Neural progenitor cell (in vitro differentiated cells): ENCODE measurements at places on chromosomes 6 and 20. TPM values are rescaled to one million over a fixed set of nuclear protein-coding genes. Genes with fewer than 3 reads are reported as not detected.

MUC21 gene
- total RNA-seq = not detected in 2 replicates

DNA sequence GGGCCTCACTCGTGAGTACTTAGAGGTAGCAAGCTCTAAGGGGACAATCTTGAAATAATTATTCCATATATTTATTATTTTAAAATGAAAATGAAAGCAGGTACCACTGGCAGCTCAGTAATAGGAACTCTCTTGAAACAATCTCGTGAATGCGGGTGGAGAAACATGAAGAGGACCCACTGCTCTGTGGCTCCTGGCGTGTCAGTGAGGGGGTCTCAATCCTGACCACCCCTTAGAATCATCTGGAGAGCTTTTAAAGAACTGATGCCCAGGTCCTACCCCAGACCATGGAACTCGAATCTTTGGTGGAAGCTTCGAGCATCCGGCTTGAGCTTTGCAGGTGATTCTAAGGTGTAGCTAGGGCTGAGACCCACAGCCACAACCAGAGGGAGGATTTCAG is 23.9 kb upstream of the PXDC1 start:
- no peak for DNase-seq

DNA sequence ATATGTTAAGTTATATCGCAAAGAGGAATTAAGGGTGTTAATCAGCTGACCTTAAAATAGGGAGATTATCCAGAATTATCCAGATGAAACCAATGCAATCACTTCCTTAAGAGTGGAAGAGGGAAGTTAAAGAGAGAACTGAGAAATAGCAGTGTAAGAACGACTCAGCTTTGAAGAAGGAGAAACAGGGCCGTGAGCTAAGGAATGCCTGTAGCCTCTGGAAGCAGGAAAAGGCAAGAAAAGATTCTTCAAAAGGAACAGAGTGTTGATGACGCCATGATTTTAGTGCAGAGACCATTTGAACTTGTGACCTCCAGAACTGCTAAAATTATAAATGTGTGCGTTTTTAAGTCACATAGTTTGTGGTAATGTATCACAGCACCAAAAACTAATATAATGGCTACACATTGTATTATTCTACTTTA is 32.7 kb downstream of the ILRUN start:
- no peak for DNase-seq

DNA sequence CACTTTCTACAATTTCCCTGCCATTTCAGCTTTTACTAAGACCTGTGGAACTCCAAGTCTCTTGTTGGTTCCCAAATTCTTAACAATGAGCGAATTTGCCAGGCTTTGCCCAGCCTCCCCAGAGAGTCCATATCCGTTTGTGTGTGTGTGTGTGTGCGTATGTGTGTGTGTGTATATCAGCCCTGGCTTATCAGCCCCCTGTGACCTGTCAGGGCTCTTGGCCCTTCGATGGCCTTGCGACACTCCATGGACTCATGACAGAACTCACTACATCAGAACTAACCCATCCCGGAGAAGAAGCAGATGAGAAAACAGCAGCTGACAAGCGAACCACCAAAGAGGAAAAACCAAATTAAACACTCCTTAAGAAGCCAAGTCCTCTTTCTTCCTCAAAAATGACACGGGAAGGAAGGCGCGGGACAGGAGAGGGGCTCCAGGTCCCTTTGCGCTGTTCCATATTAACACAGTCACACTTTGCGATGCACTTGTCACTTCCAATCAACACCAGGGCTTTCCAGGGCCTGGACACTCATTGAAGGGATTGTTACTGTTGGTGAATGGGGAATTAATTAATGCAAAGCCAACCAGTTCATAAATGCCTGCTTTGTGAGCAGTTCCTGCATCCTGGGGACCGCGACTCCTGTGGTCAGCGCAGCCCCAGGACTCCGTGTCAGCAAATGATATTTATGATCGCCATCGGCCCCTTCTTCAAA is 524.0 kb downstream of the CD83 start:
- peak; percentile 43 for DNase-seq
